Amygdala (tissue), 56 donors: ENCODE measurements at places on chromosomes 4 and X.

DNA sequence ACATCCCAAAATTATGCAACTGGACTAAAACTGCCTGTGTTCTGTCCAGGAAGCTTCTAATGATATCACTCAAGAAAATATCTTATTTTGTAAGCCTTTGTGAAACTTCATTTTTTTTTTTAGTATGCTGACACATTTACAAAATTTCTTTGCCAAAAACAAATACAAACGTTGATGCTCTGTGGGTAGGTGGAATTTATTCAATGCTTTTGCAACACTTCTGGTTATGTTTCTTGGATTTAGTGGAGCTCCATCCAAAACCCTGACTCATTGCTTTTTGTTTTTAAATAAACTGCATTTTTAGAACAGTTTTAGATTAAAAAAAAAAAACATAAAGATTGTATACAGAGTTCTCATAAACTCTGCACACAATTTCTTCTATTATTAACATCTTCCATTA is 250.9 kb upstream of the MAOA start:
- DNase-seq, result no peak

- no peak for DNase-seq
These were observed 113.8 kb upstream of the STIM2 start for GRCh38 chr4:26746802-26747213.

- no peak for DNase-seq
These were observed 192.3 kb upstream of the CXorf66 start for GRCh38 chrX:140157611-140158010.

DNA sequence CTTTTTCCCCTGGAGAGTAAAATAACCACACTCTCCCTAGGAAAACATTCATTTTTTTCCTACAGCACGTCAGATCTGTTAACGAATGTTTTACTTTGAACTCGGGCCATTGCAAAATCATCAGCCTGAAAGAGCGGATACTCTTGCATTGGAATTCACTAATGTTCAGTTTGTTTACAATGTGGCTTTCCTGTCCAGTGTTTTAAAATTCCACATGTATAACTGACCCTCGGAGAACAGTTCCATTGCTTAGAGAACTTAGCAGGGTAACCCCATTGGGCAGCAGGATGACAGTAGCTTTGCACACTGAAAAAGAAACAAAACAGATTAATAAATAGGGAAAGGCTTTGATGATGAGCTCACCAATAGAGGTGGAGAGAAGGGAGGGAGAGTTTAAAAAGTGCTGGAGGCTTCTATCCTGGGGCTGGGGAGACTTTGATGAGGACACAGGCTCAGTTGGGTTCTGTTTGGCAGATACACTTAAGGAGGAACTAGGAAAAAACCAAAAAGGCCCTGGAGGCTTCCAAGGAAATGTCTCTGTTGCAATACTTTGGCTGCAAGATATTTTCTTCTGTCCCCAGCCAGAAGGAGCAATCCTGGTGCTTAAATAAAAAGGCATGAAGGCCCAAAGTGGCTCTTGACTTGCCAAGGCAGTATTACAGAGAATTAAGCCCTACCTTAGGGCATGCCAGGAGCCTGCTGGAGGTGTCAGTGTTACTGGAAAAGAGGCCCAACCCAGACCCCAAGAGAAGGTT is 143.1 kb downstream of the ARSF start:
- no peak for DNase-seq

DNA sequence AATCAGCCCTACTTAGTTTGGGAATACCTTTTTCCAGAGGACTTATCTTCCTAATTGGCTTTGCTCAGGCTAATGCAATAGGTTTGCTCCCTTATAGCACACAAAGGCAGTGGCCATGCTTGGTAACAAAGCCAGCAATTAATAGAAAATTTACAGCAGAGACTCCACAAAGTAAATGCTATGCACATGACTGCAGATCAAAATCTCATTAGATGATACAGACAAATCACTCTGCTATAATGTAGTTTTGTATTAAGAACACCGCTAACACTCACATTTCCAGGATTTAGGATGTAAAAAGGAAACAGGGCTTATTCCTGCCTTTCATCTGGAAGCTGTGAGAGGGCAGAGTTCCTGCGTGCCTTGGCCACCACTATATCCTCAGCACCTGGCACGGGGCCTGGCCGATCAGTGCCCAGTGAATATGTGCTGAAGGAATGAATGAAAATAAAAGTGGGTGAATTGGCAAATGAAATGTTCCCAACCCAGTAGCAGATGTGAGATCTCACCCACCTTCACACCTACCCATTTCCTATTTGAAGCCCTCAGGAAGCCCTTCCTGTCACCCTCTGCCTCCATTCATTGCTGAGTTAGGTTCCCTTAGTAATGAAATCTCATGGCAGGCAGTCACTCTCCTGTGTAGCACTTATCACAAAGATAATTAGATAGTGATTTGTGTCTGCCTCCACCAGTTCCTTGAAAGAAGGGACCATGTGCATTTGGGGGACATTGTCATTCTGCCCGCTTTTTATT is 5.1 kb downstream of the SEPTIN6 start:
- DNase-seq, result no peak
